HL-60 (cell line): ENCODE measurements at places on chromosomes 5 and 9.

DNA sequence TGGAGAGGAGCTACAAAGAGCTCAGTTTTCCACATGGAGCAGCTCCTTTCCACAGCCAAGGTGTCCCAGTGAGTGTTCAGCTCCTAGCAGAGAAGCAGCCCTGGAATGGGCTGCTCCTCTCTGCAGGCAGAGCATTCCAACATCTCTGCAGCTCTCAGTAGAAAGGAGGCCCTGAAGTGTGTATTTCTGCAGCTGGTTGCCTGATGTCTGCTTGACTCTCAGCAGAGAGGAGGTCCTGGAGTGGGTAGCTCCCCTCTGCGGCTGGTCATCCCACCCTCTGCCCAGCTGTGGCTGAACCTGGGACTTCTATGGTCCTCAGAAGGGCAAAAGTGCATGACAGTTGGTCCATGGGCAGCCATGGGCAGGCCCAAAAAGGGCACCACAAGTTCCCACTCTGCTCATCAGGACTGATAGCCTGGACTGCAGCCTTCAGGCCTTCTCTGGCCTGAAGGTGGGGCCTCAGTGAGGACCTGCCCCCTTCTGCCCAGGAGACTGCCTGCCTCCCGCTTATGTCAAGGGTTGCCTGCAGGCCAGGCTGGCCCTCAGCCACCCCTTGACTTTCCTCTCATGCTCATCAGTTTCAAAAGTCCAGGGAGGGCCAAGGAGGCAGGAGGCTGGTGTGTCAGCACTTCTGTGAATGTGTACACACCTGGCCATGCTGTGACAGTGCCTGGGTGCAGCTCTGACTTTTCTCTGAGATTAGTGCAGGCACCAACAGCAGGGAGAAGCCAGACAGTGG is 605.9 kb upstream of the FAM174A start:
- no peak for DNase-seq

GRCh38 chr9:127874301-127875221 is 2.9 kb downstream of the AK1 start:
- DNase-seq: no peak

GRCh38 chr5:4662756-4663155 is 477.4 kb upstream of the ADAMTS16 start:
- DNase-seq: no peak

DNA sequence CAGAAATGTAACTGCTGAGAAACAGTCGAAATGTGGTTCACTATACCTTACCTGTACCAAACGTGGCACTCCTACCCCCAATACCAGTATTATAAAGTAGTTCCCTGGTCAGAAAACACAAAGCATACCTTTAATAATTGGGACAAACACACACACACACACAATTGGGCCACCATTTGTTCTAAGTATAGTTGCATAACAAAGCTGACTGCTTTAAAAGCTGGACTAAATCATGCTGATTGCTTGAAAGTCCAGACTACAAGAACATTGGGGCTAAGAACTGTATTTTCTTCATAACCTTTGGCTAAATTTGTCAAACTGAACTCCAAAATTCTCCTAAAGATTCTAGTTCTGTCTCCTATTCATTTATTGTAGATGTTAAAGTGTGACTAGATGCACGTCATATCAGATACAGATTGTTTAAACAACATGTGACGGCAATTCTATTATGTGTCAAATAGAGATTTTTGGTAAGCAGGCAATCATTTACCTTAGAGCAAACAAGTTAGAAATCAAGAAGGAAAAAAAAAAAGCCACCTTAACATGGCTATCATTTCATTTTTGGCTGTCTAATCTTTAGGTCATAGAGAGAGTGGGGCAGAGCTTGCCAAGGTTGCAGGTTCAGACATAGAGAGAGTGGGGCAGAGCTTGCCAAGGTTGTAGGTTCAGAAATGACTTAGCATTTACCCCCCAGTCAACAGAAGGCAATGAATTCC is 265.1 kb downstream of the ARL15 start:
- DNase-seq: no peak

DNA sequence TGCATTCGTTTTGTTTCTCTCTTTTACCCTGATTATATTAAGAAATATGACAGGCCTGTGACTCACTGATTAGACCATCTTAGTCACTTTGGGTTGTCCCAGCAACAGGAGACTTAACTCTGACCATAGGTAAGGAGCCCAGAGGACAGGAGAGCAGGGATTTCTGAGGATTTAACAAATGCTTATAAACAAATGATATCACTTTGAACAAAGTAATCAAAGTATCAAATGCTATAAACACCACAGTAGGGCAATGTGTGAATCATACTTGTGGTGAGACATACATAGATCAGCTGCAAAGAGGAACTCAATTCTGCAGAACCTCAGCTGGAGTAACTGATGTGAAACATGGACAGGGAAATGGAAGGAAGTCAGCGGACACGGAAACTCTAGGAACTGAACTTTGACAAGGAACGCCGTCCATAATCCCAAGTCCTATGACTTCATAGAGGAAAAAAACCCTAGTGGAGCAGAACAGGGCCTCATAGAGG is 190.6 kb upstream of the MSX2 start:
- DNase-seq: peak; percentile 55

DNA sequence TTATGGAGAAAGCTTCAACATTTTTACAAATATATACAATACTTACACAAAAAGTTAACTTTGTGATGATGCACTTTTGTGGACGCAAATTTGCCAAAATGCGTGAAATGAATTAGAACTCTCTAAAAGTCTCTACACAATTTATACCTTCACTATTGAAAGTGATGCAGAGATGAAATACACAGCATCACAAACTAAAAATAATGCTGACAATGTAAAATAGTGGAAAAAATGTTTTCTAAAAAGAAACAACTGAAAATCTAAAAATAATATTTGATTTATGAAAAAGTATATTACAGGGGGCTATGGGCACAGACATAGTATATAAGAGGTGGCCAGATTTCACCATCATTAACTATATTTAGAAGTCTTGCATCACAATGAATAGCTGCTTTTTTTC is 188.8 kb downstream of the ADCY2 start:
- DNase-seq: no peak

DNA sequence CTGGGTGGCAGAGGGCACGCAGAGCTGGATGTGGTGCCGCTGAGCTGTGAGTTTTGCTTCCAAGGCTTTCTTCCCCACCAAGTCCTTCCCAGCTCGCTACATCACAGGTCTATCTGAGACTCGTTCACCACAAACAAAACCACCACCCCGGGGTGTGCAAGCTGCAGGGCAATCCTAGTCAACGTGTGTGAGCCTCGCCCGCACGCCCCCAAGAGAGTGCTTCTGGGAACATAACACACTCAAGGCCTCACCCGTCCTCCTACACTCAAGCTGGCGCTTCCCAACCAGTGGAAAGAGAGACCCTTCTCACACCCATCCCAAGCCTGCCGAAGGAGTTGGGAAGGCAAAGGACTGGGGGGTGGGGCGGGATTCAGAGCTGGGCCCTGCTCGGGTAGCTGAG is 10.6 kb downstream of the SNAPC4 start:
- no peak for DNase-seq

DNA sequence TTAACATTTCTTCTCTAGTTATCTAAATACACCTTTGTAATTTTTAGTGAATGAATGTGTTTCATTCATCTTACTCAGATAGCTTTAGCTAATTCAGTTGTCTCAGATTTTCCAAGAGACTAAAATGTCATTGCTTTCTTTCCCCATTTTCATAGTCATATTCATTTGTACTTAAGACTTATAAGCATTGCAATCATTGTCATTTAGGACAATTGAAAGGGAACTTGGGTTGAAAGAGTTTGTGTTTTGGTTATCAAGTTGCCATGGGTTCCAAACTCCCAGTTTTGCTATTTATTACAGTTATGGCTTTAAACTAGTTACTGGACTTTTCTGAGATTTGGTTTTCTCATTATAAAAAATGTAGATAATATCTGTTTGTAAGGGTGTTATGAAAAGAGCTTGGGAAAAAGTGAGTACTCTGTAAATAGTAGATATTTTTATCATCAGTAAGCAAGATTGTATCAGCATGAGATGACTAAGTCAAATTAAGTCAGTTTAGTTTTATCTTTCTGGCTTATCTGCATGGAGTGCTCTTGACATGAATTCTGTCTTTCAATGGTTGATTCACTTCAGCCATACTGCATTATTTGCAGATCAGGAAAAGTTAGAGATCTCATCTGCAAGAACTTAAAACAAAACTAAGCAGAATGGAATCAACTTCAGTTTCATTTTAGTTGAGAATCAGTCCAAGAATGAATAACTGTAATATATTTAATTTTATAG is 107.5 kb downstream of the PBX3 start:
- no peak for DNase-seq

DNA sequence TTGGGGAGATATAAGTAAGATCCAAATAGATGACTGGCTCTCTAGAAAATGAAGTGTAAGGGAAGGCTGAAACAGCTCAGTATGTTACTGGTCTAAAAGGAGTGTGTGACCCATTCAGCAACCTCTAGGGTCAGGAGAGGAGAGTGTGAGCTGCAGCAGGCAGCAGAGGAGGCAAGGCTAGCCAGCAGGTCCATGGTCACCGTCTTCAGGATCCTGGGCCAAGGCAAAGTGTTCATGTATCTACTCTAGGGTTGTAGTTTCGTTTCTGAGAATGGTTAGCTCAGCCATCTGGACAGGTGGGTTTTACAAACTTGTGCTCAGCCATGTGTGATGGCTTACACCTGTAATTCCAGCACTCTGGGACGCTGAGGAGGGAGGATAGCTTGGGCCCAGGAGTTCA is 13.7 kb downstream of the MYO10 start:
- no peak for DNase-seq

- peak; percentile 81 for DNase-seq
Measured at GRCh38 chr5:176529741-176530141, 7.5 kb downstream of the RNF44 start.

DNA sequence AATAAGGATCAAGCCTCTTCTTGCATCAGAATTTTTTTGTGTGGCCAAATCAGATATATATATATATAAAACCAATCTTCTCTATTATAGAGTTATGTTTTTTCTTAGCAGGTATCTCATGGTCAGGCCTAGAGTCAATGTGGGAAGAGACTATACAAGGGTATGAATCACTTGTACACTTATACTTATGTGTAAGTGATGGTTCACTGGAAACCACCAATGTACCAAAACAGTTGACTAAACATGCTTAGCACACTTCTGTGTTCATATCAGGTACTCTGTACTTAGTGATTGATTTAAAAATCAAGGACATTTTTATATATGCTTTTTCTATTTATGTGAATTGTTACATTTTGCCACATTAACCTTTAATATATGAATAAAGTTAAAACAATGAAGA is 92.6 kb downstream of the CWC27 start:
- DNase-seq: no peak

- DNase-seq: no peak
Measured at GRCh38 chr5:94771742-94772141, 153.3 kb downstream of the SLF1 start.

DNA sequence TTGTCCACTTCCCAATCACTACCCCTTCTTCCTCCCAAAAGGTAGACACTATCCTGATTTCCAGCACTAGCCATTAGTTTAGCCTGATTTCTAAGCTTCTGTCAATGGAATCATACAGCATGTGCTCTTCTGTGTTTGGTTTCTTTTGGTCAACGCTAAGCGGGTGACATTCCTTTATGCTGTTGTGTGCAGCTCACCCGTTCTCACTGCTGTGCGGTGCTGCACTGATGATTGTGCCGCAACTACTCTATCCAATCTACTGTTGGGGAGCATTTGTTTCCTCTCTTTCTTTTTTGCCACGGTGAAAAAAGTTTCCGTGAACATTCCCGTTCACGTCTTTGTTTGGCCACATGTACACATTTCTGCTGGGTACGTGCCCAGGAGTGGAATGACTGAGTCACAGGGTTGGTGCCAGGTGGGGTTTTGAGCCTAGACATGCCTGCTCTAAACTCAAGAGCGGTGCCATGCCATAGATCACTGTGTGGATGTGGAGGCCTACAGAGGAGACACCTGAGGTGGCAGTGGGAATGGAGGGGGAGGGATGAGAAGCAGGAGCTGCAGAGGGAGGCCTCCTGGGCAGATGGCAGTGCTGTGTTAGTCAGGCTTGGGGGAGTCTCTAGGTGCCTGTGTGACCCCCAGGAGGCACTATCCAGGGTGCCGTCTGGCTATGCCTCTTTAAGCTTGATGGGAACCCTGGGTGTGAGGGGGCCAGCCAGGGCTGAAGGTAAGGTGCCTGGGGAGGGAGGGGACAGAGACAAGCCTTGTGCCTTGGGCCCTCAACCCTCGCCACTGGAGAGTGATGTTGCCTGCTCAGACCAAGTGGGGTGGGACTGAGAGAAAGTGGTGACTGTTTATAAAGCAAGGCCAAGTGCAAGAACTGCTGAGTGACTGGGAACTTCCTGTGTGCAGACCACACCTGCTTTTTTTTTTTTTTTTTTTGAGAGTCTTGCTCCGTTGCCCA is 11.4 kb upstream of the ANKRD33B start:
- DNase-seq: no peak

GRCh38 chr9:126885131-126885641 is 24.7 kb downstream of the ZBTB34 start:
- peak; percentile 48 for DNase-seq

GRCh38 chr5:158473016-158473635 is 614.2 kb upstream of the CLINT1 start:
- DNase-seq: no peak

GRCh38 chr5:102767862-102768261 is 12.8 kb downstream of the PAM start:
- DNase-seq: no peak
